ENCODE measurements at places on chromosomes 6 and 20.

DNA sequence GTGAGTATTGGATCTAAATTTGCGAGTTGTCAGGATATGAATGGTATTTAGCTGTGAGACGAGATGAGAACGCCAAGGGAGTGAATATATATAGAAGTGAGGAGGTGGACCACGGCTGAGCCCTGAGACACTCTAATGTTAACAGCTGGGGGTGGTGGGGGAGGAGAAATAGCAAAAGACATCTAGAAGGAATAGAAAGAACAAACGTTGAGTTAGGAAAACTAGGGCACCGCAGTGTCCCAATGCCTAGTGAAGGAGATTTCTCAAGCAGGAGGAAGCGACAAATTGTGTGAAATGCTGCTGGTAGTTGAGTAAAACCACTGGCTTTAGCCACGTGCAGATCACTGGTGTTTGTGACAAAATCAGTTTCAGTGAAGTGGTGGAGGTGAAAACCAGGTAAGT is 56.9 kb downstream of the CD164 start:
- DNase-seq, result no peak

DNA sequence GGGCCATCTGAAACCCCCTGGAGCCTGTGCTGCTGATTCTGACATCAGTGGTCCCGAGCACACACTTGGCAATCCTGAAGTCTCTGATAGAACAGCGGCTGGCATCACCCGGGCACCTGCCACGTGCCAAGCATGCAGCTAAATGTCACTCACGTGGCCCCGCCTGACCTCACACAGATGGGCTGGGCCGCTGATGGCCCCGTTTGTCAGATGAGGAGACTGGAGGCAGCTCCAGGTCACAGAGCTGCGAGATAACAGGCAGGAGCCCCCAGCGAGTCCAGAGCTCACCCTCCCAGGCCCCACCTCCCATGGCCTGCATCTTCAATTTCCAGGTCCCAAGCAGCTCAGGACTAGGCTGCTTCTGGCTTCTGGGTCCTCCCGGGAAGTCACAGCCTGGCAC is 67.2 kb downstream of the YTHDF1 start:
- no peak for DNase-seq

DNA sequence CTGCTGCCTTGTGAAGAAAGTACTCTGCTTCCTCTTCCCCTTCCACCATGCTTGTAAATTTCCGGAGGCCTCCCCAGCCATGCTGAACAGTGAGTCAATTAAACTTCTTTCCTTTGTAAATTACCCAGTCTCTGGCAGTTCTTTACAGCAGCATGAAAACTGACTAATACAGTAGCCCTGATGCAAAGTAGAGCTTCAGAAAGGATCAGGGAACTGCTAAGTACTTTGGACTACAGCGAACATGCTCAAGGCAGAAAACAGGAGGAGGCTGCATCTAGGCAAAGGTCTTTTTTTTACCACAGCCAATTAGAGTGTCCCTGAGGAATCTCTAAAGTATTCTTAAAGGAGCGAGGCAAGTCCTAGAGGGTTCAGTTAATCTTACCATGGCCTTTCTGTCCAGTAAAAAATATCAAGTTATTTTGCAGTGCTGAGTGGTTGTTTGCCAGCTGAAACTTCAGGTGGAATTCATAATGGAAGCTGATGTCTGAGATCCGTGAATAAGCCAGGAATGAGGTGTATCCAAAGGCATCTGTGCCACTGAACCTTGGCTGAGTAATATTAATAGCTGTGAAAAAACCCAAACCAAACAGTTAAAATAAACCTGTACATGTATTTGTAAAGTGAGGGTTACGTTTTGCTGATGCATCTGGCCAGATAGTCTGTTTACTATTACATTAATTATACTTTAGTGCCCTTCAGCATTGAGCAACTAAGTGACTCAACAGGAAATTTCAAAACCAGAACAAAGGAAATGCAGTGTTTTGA is 170.4 kb downstream of the PHF3 start:
- DNase-seq, result no peak

DNA sequence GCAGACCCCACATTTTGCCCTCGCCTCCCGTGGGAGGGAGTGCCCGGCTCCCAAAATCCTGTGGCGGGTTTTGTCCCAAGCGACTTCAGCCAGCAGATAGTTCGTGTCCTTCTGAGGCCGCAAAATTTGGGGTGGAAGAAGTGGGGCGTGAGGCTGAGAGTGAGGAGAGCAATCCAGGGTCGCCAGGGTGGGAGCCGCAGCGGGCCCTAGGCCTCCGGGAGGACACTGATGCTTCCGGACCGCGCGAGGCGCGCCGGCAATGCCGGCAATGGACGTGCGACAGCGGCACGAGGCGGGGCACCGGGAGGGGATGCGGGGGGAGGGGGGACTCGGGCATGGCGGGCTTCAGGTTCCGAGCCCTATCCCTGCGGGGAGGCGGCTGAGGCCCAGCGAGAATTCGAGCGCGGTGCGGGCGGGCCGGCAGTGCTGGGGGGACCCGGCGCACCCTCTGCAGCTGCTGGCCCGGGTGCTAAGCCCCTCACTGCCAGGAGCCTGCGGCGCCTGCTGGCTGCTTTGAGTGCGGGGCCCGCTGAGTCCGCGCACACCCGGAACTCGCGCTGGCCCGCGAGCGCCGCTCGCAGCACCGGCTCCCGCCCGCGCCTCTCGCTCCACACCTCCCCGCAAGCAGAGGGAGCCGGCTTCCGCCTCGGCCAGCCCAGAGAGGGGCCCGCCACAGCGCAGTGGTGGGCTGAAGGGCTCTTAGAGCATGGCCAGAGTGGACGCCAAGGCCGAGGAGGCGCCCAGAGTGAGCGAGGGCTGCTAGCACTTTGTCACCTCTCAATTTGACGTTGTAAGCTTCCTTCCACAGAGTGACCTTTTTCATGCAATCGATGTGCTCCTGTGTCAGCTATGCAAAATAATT is 143.8 kb downstream of the LPA start:
- peak; percentile 24 for DNase-seq

GRCh38 chr6:151143806-151144205 is 96.0 kb upstream of the AKAP12 start:
- no peak for DNase-seq

GRCh38 chr20:3188823-3189413 is 15.6 kb downstream of the DDRGK1 start:
- no peak for DNase-seq

- no peak for DNase-seq
Measured at GRCh38 chr6:56799989-56800388, 154.9 kb upstream of the BEND6 start.

DNA sequence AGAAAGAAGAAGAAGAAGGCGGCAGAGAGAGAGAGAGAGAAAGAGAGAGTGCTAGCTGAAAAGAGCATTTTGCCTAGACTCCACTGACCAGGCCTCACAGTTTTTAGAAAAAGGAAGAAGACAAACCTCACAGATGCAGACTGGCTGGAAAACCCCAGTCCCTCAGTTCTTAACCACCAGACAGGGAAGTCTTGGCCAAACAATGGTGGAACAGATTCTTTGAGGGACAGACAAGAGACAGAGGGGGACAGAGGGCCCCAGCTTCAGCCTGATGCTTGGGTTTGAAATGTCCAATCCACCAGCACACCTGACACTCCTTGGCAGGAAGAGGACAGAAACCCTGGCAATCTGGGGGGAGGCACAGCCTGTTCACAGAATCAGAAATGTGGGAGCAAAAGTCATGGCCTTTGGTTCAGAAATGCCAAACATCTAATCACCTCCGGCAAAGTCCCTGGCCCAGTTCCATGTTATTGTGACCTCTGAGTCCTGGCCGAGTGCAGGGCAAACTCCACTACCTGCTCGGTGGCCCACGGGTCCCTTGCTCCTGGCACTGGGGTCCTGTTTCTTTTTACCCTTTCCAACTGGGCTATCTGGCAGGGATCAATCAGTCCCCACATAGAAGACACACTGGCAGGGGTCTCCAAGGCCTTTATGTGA is 235.2 kb downstream of the LY86 start:
- DNase-seq, result no peak

GRCh38 chr6:95094751-95095663 is 482.3 kb upstream of the MANEA start:
- no peak for DNase-seq

DNA sequence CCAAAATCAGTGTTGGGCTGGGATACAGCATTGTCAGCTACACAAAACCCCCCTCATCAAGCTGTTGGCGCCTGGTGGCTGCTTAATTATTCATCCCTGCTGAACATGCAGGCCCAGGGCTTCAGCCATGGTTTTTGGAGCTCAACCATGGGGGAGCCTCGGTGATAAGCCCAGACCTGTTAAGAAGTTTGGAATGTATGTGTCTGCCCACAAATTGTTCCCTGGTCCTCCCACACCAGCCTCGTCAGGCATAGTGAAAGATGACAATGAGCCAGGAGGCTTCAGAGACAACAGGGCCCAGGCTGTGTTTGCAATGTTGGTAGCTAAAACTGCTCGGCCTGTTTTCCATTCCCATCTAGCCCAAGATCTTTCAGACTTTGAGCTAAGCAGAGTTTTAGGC is 34.8 kb upstream of the SIRPA start:
- DNase-seq, result no peak

GRCh38 chr6:7145885-7146828 is 38.4 kb downstream of the RREB1 start:
- peak; percentile 31 for DNase-seq

- DNase-seq, result no peak
Measured at GRCh38 chr6:134073161-134073560, 20.7 kb upstream of the SLC2A12 start.

GRCh38 chr20:32580970-32581838 is 3.9 kb downstream of the NOL4L start:
- no peak for DNase-seq

DNA sequence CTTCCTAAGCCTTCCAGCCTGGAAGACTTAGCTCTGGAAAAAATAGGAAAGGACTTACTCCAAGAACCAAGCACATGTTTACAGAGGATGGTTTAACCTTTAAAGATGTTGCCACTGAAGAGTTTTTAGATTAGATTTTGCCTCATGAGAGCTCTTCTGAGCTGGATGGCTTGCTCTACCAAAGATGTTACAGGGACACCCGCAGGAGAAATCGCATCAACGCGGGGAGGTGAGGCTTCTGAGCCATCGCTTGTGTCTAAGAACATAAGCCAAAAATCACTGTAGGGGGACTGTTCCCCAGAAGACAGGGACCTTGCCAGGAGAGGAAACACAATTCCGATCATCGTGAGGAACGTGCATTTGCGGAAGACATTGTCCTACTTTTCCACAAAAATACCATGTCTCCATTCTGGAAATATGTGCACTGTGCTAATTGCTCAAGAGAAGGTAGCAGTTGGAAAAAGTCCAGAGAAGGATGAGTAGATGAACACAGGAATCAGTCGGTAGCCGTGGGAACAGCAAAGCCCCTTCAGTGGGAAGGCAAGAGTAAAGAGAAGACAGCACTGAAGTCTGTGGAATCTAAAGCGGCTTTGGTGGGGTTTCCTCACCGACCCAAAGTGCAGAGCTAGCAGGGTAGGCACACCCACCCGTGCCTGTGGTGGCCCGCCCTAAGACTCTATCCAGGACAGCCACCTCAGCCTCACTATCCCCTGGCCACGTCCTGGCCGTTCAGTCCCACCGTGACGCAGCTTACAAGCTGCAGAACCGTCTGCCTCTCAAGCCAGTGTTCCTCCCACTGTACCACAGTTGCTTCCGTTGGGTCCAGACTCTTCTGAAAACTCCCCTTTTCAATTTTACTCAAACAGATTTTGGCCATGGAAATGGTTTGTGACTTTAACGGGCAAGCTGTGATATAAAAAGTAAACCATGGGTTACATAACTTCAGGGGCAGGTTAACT is 334.8 kb downstream of the NRN1 start:
- DNase-seq, result no peak

- no peak for DNase-seq
Measured at GRCh38 chr6:14202947-14203346, 85.4 kb downstream of the CD83 start.

DNA sequence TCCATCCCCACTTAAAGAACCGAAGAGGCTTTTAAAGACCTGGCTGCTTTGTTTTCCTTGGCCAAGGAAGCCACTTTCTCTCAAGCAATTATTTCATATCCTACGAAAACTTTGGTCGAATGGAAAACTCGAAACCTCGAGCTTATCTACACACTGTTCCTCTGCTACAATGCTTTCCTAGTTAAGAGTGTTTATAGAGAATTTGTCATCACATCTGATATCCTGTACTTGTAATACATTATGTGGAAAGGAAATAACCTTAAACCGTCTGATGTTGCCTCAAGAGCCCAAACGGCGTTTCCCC is 28.1 kb downstream of the TFAP2B start:
- no peak for DNase-seq

DNA sequence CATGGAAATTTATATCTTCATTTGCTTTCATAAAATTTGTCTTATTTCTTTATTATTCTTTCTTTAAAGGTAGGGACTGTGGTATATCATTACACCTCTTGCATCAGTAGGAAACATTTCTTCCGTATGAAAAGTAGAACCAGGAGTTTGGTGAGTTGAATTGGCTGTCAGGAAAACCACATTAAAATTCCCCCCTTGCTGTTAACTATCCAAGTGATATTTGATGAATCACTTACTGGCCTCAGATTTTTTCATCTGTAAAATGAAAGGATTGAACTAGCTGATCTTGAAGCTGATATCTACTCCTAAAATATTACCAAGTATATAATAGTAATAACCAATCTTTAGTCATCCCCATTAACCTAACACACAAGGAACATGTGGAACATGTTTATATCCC is 460.9 kb downstream of the GJA1 start:
- DNase-seq, result no peak

GRCh38 chr6:39085129-39085797 is 29.7 kb downstream of the SAYSD1 start:
- DNase-seq, result no peak

- no peak for DNase-seq
Measured at GRCh38 chr6:33638556-33638955, 17.4 kb downstream of the ITPR3 start.

GRCh38 chr20:62844182-62844581 is 17.4 kb downstream of the TCFL5 start:
- DNase-seq, result no peak

GRCh38 chr6:130394246-130394645 is 28.4 kb downstream of the TMEM200A start:
- DNase-seq, result no peak

DNA sequence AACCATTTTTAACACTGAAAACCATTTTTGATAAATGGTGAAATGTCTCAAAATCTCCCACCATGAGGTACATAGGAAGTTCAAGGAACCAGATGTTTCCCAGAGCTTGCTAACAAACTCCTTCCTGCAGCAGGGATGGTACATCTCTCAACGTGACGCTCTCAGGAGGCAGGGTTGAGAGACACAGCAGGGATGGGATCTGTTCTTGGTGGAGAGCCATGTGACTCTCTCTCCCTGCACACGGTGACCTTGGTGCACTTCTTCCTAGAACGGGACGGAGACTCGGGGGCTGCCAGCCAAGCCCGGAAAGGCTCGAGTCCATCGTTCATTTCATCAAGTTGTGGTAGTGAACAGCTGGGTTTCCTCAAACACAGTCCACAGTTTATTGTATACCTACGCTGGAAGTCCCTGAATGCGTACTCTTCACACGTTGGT is 94.2 kb downstream of the FAM50B start:
- no peak for DNase-seq

- no peak for DNase-seq
Measured at GRCh38 chr20:46709459-46710152, at the start of gene SLC2A10. TSS of gene SLC2A10 (plus strand) at chr20:46709649. CDS start at chr20:46709737, 88 bp downstream.

- no peak for DNase-seq
Measured at GRCh38 chr6:121726596-121726995, 291.1 kb downstream of the GJA1 start.

- no peak for DNase-seq
Measured at GRCh38 chr6:111743862-111744692, 129.2 kb downstream of the FYN start.

GRCh38 chr6:938916-939315 is 246.0 kb upstream of the EXOC2 start:
- DNase-seq, result no peak
